RWPE2 (cell line): ENCODE measurements at places on chromosomes 5 and 9.

DNA sequence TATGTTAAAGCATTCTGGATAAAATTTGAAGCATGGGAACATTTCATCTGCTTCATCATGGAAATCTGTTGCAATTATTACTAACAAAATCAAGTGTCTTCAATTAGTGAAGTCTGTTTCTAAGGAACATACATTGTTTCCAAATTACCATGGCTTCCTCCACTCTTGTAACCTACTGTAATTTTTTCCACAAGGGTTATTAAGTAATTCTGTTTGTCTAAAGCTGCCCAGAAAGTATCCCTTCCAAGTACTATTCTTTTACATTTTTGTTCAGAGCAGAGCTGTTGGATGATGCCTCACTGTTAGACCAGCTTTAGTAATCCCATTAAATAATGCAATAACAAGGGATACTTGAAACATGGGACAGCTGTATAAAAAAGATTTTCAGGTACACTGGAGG, 483.5 kb upstream of the CD180 start:
- H3K27me3 ChIP-seq = no peaks in the 10 kb centered on the region
- no peak overlapping the region for H3K27ac ChIP-seq
- no peaks in the 10 kb centered on the region for H3K36me3 ChIP-seq
- no peaks in the 10 kb centered on the region for H3K4me1 ChIP-seq
- no peak overlapping the region for H3K4me3 ChIP-seq

- DNase-seq = no peak
- no peaks in the 10 kb centered on the region for H3K27me3 ChIP-seq
- H3K36me3 ChIP-seq = no peaks in the 10 kb centered on the region
These were observed 1977.7 kb upstream of the CDH9 start for GRCh38 chr5:29016067-29016466.

- no peaks in the 10 kb centered on the region for H3K36me3 ChIP-seq
- peaks cover 8% of the 10 kb centered on the region for H3K27me3 ChIP-seq
- H3K4me3 ChIP-seq = no peak overlapping the region
- H3K27ac ChIP-seq = no peak overlapping the region
These were observed 1.7 kb upstream of the ACSL6 start for GRCh38 chr5:132013006-132013689.

GRCh38 chr5:160269017-160269416, 39.7 kb downstream of the FABP6 start:
- H3K4me3 ChIP-seq = no peak overlapping the region
- peaks cover 30% of the 10 kb centered on the region for H3K4me1 ChIP-seq
- peaks cover 14% of the 10 kb centered on the region; the same call in 1 of the 2 replicates for H3K36me3 ChIP-seq
- no peaks in the 10 kb centered on the region for H3K27me3 ChIP-seq
- no peak for DNase-seq

GRCh38 chr5:65808818-65809217, 86.8 kb downstream of the NLN start:
- H3K4me1 ChIP-seq = peaks cover 31% of the 10 kb centered on the region
- no peak overlapping the region for H3K4me3 ChIP-seq
- no peak for DNase-seq
- no peak overlapping the region for H3K27ac ChIP-seq

DNA sequence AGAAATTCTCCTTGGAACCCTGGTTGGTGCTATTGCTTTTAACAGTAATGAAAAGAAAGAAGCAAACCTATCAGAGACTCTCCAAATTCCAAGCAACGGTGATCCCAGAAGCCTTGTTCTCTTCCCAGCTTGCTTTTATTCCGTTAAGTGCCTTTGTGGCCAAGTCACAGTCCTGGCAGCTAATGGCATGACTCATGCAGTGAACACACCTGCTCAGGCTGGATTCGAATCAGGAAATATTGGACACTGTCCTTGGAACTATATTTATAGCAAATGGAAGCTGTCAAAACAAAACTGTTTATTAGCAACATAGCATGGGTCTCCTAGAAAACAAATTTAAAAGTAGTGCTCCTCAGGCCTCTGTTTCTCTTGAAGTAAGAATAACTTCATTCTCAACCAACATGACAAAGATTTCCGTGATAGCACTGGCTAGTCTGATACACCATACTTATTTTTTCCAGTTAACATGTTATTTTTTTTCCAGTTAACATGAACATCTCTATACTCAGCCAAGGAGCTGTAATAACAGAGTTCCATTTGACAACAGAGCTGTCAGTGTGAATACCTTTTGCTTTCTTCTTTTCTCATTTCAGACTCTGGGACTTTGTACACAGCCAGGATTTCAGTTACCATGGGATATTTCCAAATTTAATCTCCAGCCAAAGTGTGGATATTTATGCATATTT, 502.4 kb downstream of the GADD45G start:
- H3K36me3 ChIP-seq = no peaks in the 10 kb centered on the region
- H3K4me3 ChIP-seq = no peak overlapping the region
- H3K27me3 ChIP-seq = no peaks in the 10 kb centered on the region
- H3K4me1 ChIP-seq = peaks cover 7% of the 10 kb centered on the region
- no peak overlapping the region for H3K27ac ChIP-seq

DNA sequence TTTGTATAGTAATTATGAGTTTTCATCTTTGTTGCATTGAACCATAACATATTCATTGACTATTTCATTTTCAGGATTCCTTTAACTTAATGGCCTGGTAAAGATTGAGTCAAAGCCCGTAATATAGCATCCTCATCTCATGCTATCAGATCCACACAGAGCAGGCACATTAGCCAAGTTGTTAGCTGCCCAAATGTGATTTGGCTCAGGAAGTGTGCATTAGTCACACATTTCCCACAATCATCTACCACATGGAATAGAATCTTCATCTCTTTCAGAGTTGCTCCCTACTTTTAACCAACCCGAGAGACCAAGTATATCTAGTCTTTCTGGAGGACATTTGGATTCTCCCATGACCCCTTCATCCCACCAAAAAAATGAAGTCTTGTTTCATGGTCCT, 481.0 kb upstream of the PTGER4 start:
- no peak for DNase-seq
- no peak overlapping the region for H3K27ac ChIP-seq
- no peak overlapping the region for H3K4me3 ChIP-seq
- no peaks in the 10 kb centered on the region for H3K36me3 ChIP-seq
- H3K4me1 ChIP-seq = peaks cover 4% of the 10 kb centered on the region

GRCh38 chr5:157473383-157474320, 13.6 kb downstream of the NIPAL4 start:
- no peaks in the 10 kb centered on the region for H3K27me3 ChIP-seq
- no peak overlapping the region for H3K27ac ChIP-seq
- H3K4me3 ChIP-seq = no peak overlapping the region

DNA sequence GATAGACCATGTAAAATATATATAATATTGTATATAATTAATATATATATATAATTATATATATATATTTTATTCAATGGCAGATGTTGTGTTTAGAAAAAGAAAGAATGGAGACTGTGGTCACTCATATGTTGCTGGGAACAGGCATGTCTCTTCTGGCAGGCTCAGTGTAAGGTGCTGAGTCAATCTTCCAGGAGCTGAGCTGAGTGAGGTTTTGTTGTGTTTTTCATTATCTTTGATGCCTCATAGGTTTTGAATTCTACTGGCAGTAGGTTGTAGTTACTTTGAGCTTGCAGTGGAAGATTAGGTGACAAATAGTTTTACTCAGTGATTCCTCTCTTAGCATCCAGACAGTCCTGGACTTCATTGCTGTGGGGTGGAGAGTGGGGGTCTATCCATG, 561.3 kb downstream of the IRX1 start:
- H3K36me3 ChIP-seq = no peaks in the 10 kb centered on the region
- no peak overlapping the region for H3K4me3 ChIP-seq
- peaks cover 3% of the 10 kb centered on the region for H3K4me1 ChIP-seq
- no peaks in the 10 kb centered on the region for H3K27me3 ChIP-seq
- H3K27ac ChIP-seq = no peak overlapping the region
- DNase-seq = no peak

GRCh38 chr9:72255569-72255968, 106.3 kb downstream of the GDA start:
- no peak overlapping the region for H3K27ac ChIP-seq
- H3K4me1 ChIP-seq = no peaks in the 10 kb centered on the region
- no peak for DNase-seq
- no peaks in the 10 kb centered on the region for H3K27me3 ChIP-seq
- H3K4me3 ChIP-seq = no peak overlapping the region

GRCh38 chr9:36598273-36598672, 25.6 kb downstream of the MELK start:
- H3K27me3 ChIP-seq = no peaks in the 10 kb centered on the region
- no peaks in the 10 kb centered on the region for H3K4me1 ChIP-seq
- H3K27ac ChIP-seq = no peak overlapping the region
- no peak overlapping the region for H3K4me3 ChIP-seq

DNA sequence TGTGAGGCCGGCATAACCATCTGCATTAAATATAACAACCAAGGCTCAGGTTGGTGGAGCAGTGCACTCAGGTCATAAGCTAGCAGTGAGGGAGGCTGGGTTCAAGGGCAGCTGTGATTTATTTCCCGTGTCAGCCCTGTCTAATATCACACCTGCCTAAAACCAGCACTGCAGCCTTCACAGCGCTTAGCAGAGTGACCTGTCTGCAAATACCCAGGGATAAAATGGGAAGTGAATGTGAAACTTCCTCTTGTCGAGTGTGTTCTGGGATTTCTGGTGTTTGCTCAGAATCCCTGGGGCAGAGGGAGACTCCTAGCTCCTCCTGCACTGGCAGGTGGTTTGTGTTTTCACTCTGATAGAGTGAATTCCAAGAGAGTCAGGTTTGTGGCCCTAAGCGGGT, 57.5 kb downstream of the ZNF510 start:
- no peak for DNase-seq
- no peaks in the 10 kb centered on the region for H3K36me3 ChIP-seq
- H3K4me1 ChIP-seq = no peaks in the 10 kb centered on the region
- no peak overlapping the region for H3K27ac ChIP-seq
- no peak overlapping the region for H3K4me3 ChIP-seq
- no peaks in the 10 kb centered on the region for H3K27me3 ChIP-seq

GRCh38 chr9:137358126-137358525, 56.1 kb upstream of the NRARP start:
- H3K4me3 ChIP-seq = no peak overlapping the region
- no peaks in the 10 kb centered on the region for H3K27me3 ChIP-seq
- no peaks in the 10 kb centered on the region for H3K4me1 ChIP-seq
- no peaks in the 10 kb centered on the region for H3K36me3 ChIP-seq

- no peak overlapping the region for H3K4me3 ChIP-seq
- peaks cover 13% of the 10 kb centered on the region for H3K36me3 ChIP-seq
- H3K4me1 ChIP-seq = no peaks in the 10 kb centered on the region
These were observed 54.0 kb upstream of the FKTN start for GRCh38 chr9:105503881-105504280.

- no peaks in the 10 kb centered on the region for H3K36me3 ChIP-seq
- H3K27me3 ChIP-seq = no peaks in the 10 kb centered on the region
- no peak overlapping the region for H3K4me3 ChIP-seq
- no peak overlapping the region for H3K27ac ChIP-seq
These were observed 148.3 kb upstream of the SLC24A2 start for GRCh38 chr9:19937121-19937520.

GRCh38 chr5:168042284-168043068, 249.0 kb upstream of the WWC1 start:
- H3K4me1 ChIP-seq = no peaks in the 10 kb centered on the region
- H3K36me3 ChIP-seq = no peaks in the 10 kb centered on the region
- no peak overlapping the region for H3K27ac ChIP-seq
- no peak for DNase-seq
- no peaks in the 10 kb centered on the region for H3K27me3 ChIP-seq

- no peak overlapping the region for H3K27ac ChIP-seq
- H3K4me3 ChIP-seq = no peak overlapping the region
- H3K27me3 ChIP-seq = peaks cover 55% of the 10 kb centered on the region
- no peak for DNase-seq
- no peaks in the 10 kb centered on the region for H3K4me1 ChIP-seq
These were observed 7.3 kb downstream of the EGFLAM start for GRCh38 chr5:38265546-38266179.

GRCh38 chr9:85223506-85224125, 518.1 kb downstream of the AGTPBP1 start:
- H3K27me3 ChIP-seq = no peaks in the 10 kb centered on the region
- H3K36me3 ChIP-seq = no peaks in the 10 kb centered on the region

DNA sequence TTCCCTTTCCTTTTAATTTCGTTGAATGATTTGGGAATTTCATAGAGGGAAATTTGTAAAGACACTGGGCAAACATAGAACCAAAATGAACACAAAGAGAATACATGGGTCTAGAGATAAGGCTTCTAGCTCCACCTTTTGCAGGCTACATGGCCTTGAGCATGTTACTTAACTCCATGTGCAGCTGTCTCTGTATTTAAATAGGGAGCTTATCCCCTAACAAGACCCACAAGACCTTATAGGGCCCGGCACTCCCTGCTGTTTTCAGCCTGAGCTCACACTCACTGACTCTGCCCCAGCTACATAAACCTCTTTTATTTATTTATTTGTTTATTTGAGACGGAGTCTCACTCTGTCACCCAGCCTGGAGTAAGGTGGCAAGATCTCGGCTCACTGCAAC, 30.6 kb upstream of the TLE1 start:
- no peaks in the 10 kb centered on the region for H3K36me3 ChIP-seq
- no peaks in the 10 kb centered on the region for H3K27me3 ChIP-seq
- no peak for DNase-seq
- no peaks in the 10 kb centered on the region for H3K4me1 ChIP-seq
- no peak overlapping the region for H3K27ac ChIP-seq

DNA sequence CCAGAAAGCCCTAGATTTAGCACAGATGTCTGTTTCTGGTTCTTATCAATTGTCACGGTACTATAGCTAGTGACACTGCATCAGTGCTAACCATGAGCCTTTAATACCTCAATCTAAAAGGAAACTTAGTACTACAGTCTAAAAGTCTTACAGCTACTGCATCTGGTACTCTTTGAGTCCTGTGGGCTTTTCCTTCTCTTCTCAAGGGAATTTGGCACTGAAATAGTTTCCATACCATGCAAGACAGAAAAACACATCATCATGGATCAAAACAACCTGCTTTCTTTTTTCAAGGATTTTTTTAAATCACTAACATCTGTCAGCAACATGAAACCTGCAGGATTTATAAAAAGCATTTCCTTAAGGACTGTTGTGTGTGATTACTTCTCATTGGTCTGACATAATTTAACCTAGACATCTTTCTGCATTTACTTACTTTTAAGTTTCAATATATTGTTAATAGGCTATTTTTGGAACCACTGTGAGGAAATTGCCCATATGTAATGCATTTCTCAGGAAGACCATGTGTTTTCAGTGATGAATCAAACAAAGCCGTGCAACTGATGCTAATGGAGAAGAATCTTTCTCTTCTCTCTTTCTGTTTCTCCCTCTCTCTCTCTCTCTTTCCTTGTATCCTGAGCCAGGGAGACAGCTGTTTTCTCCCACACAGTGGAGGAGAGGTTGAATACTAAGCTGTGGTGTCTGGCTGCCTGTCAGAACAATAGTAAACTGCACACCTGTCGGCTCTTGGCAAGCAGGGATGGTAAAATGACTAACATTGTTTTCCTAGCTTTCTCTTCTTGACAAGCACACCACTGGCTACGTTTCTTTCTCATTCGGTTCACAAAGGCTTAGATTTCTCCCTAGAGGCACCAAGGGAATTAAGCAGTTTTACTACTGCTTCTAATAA, 273.4 kb downstream of the CSNK1G3 start:
- H3K36me3 ChIP-seq = no peaks in the 10 kb centered on the region
- H3K27ac ChIP-seq = no peak overlapping the region
- DNase-seq = no peak
- H3K4me3 ChIP-seq = no peak overlapping the region
- no peaks in the 10 kb centered on the region for H3K4me1 ChIP-seq

GRCh38 chr9:137139468-137140150, 655 bp downstream of the GRIN1 start:
- H3K36me3 ChIP-seq = no peaks in the 10 kb centered on the region
- DNase-seq = peak; percentile 55
- no peak overlapping the region for H3K4me3 ChIP-seq
- H3K4me1 ChIP-seq = no peaks in the 10 kb centered on the region

GRCh38 chr5:177325868-177326381, 14.2 kb upstream of the MXD3 start:
- H3K4me3 ChIP-seq = no peak overlapping the region
- peaks cover 11% of the 10 kb centered on the region for H3K4me1 ChIP-seq
- H3K27me3 ChIP-seq = no peaks in the 10 kb centered on the region
- DNase-seq = no peak
- no peak overlapping the region for H3K27ac ChIP-seq
- H3K36me3 ChIP-seq = peaks cover 26% of the 10 kb centered on the region
